ENCODE measurements at places on chromosomes 5 and 9.
A peak's percentile ranks its signal among the peaks of the same experiment; 100 is the strongest.

GRCh38 chr5:6401410-6401809, 23.1 kb upstream of the MED10 start:
- DNase-seq: no peak

DNA sequence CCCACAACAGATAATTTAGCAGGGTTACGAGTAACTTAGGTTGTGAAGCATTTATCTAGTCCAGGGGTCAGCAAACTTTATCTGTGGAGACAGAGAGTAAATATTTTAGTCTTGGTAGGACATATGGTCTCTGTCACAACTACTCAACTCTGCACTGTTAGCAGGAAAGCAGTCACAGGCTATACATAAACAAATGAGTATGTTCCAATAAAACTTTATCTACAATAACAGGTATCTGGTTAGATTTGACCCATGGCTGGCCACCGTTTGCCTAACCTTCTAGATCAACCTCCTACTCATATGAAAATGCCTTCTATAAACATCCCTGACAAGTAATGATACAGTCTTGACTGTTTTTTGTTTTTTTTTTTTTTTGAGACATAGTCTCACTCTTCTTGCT, 13.0 kb upstream of the HK3 start:
- DNase-seq: no peak

GRCh38 chr9:107462691-107463090, 26.9 kb downstream of the KLF4 start:
- DNase-seq: no peak

DNA sequence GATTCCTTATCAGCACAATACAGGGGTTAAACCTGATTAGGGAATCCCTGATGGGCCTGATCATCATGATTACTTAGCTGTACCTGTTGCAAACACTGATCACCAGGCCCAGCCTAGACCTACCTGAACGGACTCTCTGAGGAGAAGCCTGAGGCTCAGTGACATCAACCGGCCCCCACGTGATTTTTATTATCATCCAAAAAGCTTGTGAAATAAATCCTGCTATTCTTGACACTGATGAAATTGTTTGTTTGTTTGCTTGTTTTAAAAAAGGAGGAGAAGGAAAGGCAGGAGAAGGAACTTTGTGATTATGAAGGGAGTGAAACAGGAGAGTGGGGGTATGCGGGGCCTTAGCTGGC, 18.1 kb downstream of the LCP2 start:
- no peak for DNase-seq

- no peak for DNase-seq
Observed at GRCh38 chr5:111422245-111422644, 90.1 kb downstream of the STARD4 start.

GRCh38 chr9:107251756-107252322, 31.2 kb upstream of the RAD23B start:
- no peak for DNase-seq

- DNase-seq: no peak
Observed at GRCh38 chr5:169354263-169354662, 53.3 kb upstream of the SLIT3 start.

DNA sequence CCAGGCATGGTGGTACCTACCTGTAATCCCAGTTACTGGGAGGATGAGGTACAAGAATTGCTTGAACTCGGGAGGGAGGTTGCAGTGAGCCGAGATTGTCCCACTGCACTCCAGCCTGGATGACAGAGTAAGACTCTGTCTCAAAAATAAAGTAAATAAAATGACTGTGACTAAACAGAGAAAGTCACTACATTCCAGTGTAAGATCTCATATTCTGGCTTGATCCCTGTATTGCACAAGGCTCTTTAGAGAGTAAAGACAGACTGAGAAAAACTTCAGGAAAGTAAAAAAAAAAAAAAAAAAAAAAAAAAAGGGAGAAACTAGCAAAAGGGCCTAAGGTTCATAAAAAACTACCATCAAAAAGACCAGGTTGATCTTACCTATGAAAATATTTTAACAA, 106.6 kb upstream of the PJA2 start:
- DNase-seq: no peak

DNA sequence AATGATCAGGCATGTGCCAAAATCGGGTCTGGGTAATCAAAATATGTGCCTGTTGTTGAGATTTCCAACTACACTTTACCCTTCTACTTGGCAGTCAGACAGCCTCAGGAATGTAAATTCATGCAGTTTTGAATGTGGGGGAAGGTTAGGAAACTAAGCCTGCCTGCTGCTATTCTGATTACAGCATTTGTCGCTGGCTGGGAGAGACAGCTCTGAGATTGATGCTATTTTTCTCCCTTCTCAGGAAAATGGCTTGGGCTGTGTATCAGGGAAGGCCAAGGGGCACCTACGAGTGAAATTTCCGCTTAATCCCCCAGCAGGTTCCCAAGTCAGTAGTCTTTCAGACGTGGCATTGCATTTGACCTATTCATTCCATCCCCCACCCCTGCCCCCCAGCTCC, 3.6 kb upstream of the RGS7BP start:
- DNase-seq: no peak

- DNase-seq: peak; percentile 66
Observed at GRCh38 chr9:132210472-132211145, 48.8 kb downstream of the NTNG2 start.

- DNase-seq: no peak
Observed at GRCh38 chr5:58009754-58010153, 450.1 kb downstream of the PLK2 start.

DNA sequence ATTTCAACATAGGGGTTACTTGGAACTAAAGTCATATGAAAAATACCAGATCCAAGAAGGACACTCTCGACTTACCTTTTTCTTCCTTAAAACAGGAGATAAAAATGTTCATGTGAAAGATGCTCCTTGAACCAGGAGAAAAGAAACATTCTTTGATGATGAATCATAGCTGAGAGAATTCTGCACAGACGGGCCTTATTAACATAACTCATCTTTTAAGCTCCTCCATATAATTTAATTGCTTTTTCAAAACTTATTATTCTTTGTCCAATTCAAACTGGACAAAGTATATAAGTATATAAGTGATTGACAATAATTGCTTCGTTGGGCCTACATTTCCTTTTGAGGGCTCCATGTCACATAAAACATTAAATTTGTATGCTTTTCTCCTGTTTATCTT, 945.2 kb upstream of the C9orf72 start:
- DNase-seq: no peak
